Psoas muscle (tissue), 8 donors: ENCODE measurements at places on chromosomes 3 and 15. TPM values are rescaled to one million over a fixed set of nuclear protein-coding genes. Genes with fewer than 3 reads are reported as not detected.

Gene ZFAND6
- polyA plus RNA-seq: 67.6 TPM

Gene ZNF620
- 2.6 TPM for polyA plus RNA-seq

Gene SLC12A1
- not detected for polyA plus RNA-seq

Gene GPR149
- polyA plus RNA-seq: not detected

Gene WDR93
- polyA plus RNA-seq: not detected

Gene CLPX
- polyA plus RNA-seq: 45.9 TPM

Gene TM6SF1
- 17.5 TPM for polyA plus RNA-seq

Gene SKOR1
- polyA plus RNA-seq: 0.06 TPM

Gene TYRO3
- 4.6 TPM for polyA plus RNA-seq

Gene DNAH12
- under 0.01 TPM for polyA plus RNA-seq

Gene ERICH6
- polyA plus RNA-seq: not detected

Gene CLDN16
- polyA plus RNA-seq: not detected

Gene NDN
- polyA plus RNA-seq: 28.0 TPM

Gene KCNH8
- not detected for polyA plus RNA-seq

Gene PLXNB1
- polyA plus RNA-seq: 2.5 TPM

Gene GOLGA6D
- not detected for polyA plus RNA-seq

Gene FGF7
- polyA plus RNA-seq: 1.6 TPM

Gene DPPA2
- polyA plus RNA-seq: not detected

Gene TMEM212
- polyA plus RNA-seq: not detected

Gene KNG1
- not detected for polyA plus RNA-seq

Gene CHL1
- polyA plus RNA-seq: 0.49 TPM

Gene SLC24A5
- polyA plus RNA-seq: not detected

Gene GOLIM4
- polyA plus RNA-seq: 8.6 TPM

Gene PLAAT1
- polyA plus RNA-seq: 21.4 TPM

Gene NANOGP8
- polyA plus RNA-seq: not detected

Gene MKRN3
- 1.3 TPM for polyA plus RNA-seq

Gene FAM107A
- polyA plus RNA-seq: 22.6 TPM

Gene DISP2
- 0.79 TPM for polyA plus RNA-seq

Gene SPINK8
- polyA plus RNA-seq: not detected

Gene GFM1
- polyA plus RNA-seq: 49.3 TPM

Gene MASP1
- 6.2 TPM for polyA plus RNA-seq

Gene SOX2
- polyA plus RNA-seq: 0.03 TPM

Gene SATB1
- polyA plus RNA-seq: 24.4 TPM

Gene SERPINI1
- polyA plus RNA-seq: 5.0 TPM

Gene C3orf49
- not detected for polyA plus RNA-seq

Gene SNURF
- 2.2 TPM for polyA plus RNA-seq

Gene PLA2G4D
- not detected for polyA plus RNA-seq

Gene PPP1R14D
- not detected for polyA plus RNA-seq

Gene SNX1
- 63.2 TPM for polyA plus RNA-seq

Gene NAALADL2
- polyA plus RNA-seq: 0.56 TPM

Gene KLF15
- polyA plus RNA-seq: 44.0 TPM

Gene STRA6
- polyA plus RNA-seq: not detected

Gene RBPMS2
- 1.6 TPM for polyA plus RNA-seq

Gene P2RY13
- polyA plus RNA-seq: 0.07 TPM
